IPS DF 19.7 (cell line): ENCODE measurements at places on chromosomes 6 and 20.

DNA sequence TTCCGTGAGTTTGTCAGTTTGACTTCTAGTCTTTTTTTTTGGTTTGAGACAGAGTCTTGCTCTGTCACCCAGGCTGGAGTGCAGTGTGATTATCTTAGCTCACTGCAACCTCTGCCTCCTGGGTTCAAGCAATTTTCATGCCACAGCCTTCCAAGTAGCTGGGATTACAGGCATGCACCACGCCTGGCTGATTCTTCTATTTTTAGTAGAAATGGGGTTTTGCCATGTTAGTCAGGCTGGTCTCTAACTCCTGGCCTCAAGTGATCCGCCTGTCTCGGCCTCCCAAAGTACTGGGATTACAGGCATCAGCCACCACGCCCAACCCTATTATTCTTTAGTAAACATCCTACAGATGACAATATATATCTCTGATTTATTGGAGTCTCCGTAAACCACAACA, 506.5 kb downstream of the PREX1 start:
- no peak for DNase-seq

DNA sequence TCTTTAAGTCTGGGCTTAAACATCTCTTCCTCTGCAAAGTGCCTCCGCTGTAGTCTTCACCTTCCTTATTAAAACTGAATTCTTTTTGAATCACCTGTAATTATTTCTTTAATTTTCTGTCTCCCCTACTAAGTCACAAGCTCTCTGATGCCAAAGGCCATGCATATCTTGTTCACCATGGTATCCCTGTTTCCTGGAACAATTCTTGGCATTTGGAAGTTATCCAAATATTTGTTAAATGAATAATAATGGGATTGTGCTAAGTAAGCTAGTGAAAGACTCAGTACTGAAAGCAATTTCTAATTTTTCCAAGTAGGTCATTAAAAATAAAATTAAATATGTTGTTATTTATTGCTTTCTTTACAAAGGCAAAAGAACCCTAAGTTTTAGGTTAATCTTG, 12.2 kb downstream of the SNAP91 start:
- DNase-seq = no peak

DNA sequence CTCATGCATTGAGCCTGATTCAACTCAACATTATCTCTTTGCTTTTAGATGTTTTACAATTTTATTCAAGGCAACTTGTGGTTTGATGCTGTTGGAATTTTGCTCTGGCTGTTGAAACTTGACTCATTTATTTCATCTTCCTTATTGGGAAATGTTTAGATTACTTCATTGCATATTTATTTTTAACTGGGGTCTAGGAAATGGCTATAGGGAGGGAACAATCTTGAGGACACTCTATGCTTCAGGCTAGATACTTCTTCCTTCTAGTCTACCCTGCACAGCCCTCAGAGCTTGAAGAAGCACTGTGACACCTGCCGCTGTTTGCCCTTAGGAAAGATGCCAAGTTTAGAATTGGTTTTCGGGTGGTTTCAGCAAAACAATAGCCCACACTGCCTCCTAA, 183.4 kb downstream of the ADGRG6 start:
- DNase-seq = no peak

DNA sequence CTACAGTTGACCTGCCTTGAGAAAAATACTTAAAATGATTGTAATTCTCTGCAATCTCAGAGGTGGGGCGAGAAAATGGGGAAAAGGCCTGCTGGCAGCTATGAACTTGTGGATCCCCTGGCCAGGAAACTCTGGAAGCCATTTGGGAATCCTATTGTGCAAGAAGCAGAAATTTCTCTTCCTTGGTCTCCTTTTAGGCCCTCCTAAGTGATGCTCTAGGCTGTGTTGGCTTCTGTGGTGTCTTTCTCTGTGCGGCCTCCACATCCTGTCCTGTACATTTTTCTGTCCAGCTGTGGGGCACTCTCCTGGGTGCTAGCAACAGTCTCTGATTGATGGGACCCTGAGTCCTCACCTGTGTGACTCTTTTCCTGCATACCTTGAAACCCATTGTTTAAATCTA, 290.9 kb downstream of the FARS2 start:
- no peak for DNase-seq

GRCh38 chr6:159969204-159969912, 476 bp downstream of the IGF2R start:
- no peak for DNase-seq

GRCh38 chr6:168364793-168365421, 45.3 kb upstream of the DACT2 start:
- DNase-seq = no peak

- no peak for DNase-seq
These were observed 197.7 kb downstream of the BCAS1 start for GRCh38 chr20:53872561-53873229.

- DNase-seq = no peak
These were observed 463 bp upstream of the HLA-DMB start for GRCh38 chr6:32941214-32941768.

- DNase-seq = no peak
These were observed 3.7 kb upstream of the NEDD9 start for GRCh38 chr6:11236076-11236750.

DNA sequence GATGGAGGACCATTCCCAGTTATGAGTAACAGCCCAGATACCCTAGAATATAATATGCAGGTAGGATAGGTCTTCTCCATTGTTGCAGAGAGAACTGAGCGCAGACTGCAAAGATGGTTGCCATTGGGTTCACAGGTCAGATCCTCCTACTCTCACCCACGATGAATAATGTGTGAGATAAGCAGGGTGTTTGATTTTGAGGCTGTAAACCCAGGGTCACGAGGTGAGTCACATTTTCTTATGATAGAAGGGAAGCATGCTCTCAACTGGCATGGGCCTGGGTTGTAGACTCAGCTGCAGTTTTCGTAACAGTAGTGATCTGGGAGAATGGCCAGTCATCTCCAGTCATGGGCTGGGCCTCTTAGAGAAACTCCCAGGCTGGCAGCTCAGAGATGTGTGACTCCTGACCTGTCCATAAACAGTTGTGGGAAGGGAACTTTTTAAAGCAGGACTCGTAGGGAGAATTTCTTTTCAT, 74.2 kb downstream of the CD164 start:
- DNase-seq = no peak

- DNase-seq = no peak
These were observed 15.0 kb upstream of the ABHD16B start for GRCh38 chr20:63846128-63846771.

- DNase-seq = no peak
These were observed 40.1 kb downstream of the FAM120B start for GRCh38 chr6:170346649-170347048.

DNA sequence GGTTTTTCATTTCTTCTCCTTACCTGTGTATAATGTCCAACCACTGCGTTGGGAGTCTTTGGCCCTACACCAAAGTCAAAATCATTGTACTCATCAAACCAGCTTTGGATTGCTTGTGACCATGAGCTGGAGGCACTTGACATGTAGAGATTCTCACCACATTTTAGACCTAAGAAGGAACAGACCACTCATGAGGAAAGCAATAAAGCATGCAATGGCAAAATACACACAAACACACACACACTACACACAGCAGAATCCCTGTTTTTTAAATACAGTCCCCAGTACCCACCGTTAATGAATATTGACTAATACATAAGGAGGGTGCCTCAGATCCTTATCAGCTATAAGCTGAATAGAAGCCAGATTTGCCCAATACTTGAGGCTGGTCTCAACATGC, 10.5 kb downstream of the CRISP3 start:
- no peak for DNase-seq

- DNase-seq = no peak
These were observed 218.2 kb downstream of the BMP7 start for GRCh38 chr20:57048027-57048869.

DNA sequence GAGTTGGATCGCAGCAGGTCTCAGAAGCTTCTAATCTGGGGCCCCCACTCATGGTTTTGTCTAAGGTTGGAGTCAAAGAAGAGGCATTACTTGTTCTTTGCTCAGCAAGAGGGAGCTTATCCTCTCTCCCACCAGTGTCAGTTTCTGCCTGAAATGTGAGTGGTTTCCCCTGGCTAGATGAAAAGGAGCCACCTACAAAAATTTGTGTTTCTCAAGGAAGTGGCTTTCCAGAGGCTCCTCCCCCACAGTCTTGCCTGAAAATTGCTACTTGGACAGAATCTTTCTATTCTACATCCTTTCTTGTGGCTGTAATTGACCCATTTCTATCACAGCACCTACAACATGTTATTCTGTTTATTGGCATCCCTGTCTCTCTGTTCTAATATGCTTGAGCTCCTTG, 37.9 kb downstream of the SCML4 start:
- DNase-seq = no peak

- no peak for DNase-seq
These were observed 180.3 kb downstream of the CDH26 start for GRCh38 chr20:60138256-60139220.

GRCh38 chr6:121344539-121344938, 10.3 kb upstream of the TBC1D32 start:
- DNase-seq = no peak

DNA sequence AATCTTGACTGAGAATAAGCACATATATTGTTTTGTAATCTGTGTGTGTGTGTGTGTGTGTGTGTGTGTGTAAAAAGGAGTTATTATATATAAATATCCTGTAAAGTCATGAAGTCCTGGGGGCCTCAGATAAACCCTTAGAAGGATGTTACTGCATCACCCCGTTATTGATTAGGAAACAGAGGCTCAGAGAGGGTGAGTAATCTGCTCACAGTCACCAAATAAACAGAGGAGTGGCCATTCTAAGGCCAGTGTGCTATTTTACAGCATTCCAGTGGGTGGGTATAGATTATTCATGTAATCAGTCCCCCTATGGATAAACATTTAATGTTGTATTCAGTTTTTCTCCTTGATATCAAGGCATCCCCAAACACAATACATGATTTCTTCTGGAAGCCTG, 87.1 kb downstream of the CDC5L start:
- DNase-seq = no peak

DNA sequence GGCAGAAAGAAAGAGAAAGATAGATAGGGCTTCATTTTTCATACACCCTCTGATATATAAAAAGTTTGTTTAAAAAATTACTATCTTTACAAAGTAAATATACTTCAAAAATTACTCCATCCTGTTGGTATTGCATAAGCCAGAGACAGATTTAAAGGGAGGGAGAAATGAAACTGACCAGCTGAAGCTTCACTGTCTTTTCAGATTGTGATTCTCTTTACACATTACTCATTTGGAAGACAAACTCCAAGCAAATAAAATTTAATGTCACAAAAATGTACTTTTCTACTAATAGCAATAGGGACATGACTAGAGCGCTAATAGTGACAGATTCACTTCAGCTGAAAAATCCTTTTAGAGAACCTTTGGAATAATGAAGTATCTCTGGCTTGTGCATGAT, 38.6 kb upstream of the MARCKS start:
- no peak for DNase-seq

DNA sequence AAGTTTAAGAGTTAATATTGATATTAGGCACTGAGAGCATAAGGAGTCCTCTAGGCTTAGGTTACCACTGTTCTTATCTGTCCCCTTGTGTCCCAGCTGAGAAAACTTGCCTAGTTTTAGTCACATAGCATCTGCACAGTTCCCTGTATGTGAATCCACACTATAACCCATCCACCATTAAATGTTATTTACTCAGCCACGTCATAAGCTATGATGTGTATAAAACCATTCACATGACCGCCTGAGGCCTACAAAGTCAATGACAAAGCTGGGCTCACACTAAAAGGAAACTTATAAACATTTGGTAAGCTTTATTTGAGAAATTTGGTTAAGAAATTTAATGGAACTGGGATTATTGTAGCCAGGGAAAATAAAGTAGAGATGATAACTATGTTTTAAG, 59.2 kb upstream of the TFAP2D start:
- DNase-seq = no peak

DNA sequence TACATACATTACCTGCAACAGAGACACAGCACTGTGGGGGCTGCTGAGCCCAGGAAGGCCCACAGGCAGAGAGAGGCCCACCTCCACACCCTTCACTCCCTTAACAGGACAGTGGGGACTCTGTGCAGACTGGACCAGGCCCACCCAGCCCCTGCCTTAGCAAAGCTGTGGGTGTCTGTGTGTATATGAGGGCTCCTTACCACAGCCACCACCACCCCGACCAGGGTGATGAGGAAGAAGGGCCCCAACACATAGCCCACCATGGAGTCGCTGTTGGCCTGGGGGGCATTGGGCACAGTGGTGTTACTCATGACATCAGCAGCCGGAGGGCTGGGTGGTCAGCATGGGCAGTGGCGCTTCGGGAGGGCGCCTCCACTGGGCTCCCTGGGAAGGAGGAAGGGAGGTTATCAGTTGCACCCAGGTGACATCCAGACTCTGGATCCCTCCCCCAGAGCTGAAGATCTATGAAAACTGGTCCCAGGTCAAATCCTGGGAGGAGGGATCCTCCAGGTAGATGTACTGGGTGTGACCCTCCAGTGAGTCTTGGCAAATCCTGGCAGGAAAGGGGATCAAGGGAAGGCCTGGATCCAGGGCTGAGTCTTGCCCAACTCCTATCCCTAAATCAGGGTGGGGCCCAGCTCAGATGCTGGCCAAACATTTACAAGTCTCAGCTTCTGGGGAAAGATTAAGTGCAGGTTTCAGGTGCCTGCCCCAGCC, 1.2 kb downstream of the SMIM29 start:
- DNase-seq = no peak

- no peak for DNase-seq
These were observed 71.9 kb downstream of the PHACTR3 start for GRCh38 chr20:59676126-59676850.
